ENCODE measurements at places on chromosomes 12 and 14.

GRCh38 chr12:51898506-51898905 lies 8.8 kb upstream of the ACVRL1 start:
- no peak for DNase-seq

DNA sequence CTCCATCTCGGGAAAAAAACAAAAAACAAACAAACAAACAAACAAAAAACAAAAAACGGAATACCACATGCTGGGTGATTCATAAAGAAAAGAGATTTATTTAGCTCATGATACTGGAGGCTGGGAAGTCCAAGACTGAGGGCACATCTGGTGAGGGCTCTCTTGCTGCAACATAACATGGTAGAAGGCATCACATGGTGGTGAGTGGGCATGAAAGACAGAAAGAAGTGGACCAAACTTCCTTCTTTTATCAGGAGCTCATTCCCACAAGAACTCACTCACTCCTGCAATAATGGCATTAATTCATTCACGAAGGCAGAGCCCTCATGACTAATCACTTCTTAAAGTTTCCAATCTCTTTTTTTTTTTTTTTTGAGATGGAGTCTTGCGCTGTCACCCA lies 8.0 kb upstream of the LGMN start:
- DNase-seq = no peak

DNA sequence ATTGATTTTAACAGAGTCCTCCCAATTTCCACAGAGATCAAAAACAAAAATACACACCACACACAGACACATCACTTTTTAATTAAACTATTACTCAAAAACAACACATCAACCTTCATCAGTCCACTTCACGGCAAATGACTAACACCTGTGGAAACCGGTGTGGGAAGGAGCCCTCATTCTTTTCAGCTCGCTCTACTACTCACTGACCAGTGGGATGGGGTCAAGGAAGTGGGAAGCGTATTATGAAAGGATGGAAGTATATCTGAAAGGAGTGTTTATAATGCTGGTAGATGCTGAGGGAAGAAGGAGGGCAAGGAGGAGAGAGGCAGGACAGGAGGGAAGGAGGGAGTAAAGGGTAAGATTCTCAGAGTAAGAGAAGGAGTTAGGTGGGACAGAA lies 156.5 kb downstream of the EPS8 start:
- DNase-seq = no peak

GRCh38 chr14:35480119-35480769 lies 53.7 kb upstream of the INSM2 start:
- peak; percentile 52 for DNase-seq

GRCh38 chr14:20751963-20752562 lies 6.4 kb downstream of the EDDM3A start:
- DNase-seq = no peak

- no peak for DNase-seq
Measured at GRCh38 chr12:120132863-120133385, 16.4 kb upstream of the RAB35 start.

- no peak for DNase-seq
Measured at GRCh38 chr14:79293482-79294177, 917.7 kb downstream of the DIO2 start.

DNA sequence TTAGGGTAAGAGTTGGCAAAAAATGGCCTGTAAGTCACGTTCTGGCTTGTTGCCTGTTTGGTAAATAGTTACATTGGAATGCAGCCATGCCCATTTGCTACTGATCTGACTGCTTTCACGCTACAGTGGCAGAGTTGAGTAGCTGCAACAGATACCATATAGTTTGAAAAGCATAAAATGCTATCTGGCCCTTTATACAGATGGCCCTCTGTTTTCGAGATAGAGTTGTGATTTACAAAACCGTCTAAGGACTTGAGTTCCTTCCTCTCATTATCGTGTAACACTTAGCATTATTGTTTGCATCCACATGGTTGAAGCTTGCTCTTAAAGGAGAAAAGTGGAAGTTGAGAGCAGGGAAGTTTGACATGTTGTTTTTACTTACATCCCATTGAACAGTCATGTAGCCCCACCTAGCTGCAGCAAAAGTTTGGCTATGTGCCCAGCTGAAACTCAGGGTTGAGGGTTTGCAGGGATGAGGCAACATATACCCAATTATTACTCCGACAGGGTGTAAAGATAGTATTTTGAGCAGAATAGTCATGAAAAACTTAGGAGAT lies 11.3 kb upstream of the SCFD1 start:
- DNase-seq = no peak

GRCh38 chr14:27528328-27528727 lies 930.5 kb upstream of the NOVA1 start:
- no peak for DNase-seq

DNA sequence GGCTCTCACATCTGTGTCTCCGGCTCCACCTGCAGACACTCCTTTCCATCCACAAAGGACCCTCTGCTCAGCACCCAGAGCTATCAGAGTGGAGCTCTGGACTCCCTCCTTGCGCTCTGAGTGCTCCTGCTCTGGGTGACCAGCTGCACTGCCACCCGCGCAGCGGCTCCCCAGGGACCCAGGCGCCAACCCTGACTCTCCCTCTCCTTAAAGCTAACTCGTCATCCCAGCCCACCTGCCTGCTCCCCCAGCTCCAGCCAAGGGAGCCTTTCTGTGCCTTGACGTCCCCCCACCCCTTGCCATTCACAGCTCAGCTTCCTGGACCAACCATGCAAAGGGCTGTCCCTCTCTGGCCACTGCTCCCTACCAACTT lies 99.0 kb downstream of the SETD3 start:
- DNase-seq = no peak

- peak; percentile 45 for DNase-seq
Measured at GRCh38 chr12:67747869-67748742, 99.6 kb downstream of the DYRK2 start.

DNA sequence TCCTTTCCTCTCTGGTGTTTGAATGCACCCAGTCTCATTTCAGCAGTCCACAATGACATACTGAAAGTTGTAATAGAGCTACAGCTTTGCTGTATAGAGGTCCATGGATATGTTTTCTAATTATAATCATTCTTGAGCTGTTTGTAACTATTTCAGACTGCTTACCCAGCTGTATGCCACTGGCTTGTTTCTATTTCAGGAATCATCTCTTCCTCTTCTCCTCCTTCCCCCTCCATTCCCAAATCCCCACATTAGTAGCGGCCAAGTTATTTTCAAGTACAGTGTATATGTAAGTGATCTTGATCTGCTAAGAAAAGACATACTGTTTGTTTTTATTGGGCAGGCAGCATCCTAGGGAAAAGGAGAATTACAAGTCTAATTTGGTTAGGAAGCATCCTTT lies 775.0 kb downstream of the DIO2 start:
- no peak for DNase-seq

DNA sequence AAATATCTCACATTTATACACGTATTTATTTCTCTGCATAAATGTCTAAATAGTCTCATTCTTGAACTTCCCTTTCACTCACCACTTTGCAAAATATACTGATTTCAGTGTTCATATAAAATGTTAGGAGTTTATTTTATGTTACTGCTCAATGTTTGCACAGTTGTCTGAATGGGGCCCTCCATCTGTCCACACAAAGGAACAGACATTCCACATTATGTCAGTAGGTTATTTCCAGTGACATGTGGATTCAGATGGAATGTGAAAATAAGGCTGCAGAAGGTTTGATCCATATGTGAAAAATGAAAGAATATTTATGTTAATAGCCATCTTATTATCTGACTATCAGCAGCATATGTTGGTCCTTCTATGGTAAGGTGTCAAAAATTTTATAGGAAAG lies 994.4 kb upstream of the SEL1L start:
- DNase-seq = no peak

Measured in kidney capillary endothelial cell (primary cell).